Amygdala (tissue), 56 donors: ENCODE measurements at places on chromosomes 5 and 9.

GRCh38 chr5:139642213-139642612 lies 5.9 kb upstream of the CXXC5 start:
- no peak for DNase-seq

GRCh38 chr5:75623846-75624245 lies 12.6 kb downstream of the ANKDD1B start:
- DNase-seq, result no peak

DNA sequence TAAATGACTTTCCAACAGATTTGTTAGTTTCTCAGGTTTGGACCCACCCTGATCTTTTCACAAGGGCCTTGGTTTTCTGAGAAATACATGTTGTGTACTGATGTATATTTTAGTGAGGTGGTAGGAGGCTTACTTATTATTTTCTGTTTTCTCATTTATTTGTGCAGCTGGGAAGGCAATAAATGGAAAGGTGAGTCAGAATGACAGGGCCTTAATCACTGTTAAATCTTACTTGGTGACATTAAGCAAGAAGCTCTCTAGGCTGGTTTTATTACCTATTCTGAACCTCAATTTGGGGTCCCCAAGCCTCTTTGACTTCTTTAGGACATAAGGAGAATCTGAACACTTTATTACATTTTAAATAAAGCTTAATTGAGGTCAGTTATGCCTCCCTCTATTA lies 214.0 kb upstream of the DAB2 start:
- DNase-seq, result no peak

DNA sequence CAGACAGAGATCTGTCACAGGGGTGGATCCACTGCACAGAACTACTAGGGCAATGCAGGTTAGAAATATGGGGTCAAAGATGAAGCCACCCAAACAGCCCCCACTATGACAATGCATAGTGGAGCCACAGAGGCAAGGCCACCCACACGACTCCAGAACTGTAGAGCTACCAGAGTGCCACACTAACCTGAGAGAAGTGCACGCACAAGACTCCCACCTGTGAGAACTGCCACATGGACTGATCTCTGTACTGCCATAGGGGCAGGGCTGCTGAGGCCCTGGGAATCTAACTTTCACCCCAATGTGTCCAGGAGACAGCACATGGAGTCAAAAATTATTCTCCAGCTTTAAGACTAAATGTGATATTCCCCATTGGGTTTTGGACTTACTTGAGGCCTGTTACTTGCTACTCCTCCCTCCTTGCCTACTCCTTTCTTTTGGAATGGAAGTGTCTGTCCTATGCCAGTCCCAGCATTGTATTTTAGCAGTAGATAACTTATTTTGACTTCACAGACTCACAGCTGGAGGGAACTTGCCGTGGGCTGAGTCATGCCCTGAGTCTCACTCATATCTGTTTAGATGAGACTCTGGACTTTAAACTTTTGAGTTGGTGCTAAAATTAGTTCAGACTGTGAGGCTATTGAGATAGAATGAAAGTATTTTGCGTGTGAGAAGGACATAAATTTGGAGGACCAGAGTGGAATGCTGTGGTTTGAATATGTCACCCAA lies 853.3 kb downstream of the MAT2B start:
- DNase-seq, result no peak

- no peak for DNase-seq
These were observed 604.1 kb upstream of the TLE4 start for GRCh38 chr9:78967596-78968217.
